GM18507 (cell line): ENCODE measurements at places on chromosomes 11 and 22.

DNA sequence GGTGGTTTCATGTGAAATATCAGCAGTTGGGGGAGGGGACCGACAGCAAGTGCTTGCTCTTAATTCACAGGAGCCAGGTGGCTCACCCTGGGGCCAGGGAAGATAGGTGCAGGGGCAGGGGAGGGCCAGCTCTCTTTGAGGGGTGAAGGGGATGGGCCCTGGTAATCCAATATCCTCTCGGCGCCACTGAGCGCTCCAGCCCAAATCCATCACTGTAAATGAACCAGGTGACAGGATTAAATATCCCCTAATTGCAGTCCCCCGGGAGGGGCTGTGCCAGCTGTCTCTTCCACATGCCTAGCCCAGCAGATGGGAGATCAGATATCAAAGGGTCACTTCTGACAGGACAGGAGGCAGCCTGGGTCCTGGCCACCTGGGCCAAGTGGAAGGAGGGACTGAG, 531.8 kb upstream of the CADM1 start:
- DNase-seq: no peak

DNA sequence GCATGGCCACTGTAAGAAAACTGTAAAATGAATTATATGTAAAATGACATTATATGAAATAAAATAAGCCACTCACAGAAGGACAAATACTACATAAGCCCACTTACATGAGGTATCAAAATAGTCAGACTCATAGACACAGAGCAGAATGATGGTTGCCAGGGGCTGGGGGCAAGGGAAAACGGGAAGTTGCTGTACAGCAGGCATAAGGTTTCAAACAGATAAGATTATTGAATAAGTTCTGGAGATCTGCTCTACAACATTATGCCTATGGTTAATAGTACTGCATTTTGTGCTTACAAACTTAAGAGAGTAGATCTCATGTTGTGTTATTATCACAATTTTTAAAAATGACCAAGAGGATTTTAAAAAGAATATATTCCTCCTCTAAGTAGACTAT, 32.7 kb upstream of the HEPHL1 start:
- no peak for DNase-seq

DNA sequence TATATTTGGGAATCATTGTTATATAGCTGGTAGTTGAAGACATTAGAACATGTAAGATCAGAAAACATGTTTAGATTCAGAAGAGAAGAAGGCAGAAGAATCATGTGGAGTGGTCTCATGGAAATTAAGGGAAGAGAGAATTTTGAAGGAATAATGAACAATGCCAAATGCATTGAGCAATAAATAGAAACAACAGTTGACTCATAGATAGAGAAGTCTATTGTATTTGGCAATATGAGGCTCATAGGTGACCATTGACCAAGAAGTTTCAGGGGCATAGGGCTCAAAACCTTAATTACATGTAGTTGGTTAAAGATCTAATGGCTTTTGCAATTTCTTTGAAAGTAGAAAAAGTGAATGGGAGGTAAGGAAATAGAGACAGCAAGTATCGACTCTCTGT, 123.9 kb downstream of the PAX6 start:
- DNase-seq: no peak

- DNase-seq: no peak
Observed at GRCh38 chr11:55357560-55358184, 10.1 kb upstream of the OR4A15 start.

DNA sequence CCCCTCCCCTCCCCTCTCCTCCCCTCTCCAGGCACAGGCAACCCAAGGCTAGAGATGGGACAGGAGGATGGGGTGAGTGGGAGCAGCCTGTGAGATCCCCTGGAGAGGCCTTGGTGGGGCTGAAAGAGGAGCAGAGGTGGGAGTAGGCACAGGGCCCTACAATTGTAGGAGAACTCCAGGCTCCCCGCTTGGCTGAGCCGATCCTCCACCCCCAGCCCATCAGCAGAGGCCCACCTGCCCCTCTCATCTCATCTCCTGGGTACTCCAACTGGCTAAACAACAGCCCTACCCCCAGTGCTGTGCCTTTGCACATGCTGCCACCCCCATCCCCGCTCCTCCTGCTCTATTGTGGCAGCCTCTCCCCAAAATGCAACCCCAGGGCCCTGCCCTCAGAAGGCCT, 52.0 kb upstream of the A4GALT start:
- DNase-seq: no peak

GRCh38 chr11:14643697-14644225, at the start of gene PDE3B:
Gene PDE3B (plus strand): TSS chr11:14643804. CDS start chr11:14644076, 272 bp downstream.
- DNase-seq: no peak

GRCh38 chr11:15288863-15289262, 174.1 kb downstream of the INSC start:
- DNase-seq: no peak

DNA sequence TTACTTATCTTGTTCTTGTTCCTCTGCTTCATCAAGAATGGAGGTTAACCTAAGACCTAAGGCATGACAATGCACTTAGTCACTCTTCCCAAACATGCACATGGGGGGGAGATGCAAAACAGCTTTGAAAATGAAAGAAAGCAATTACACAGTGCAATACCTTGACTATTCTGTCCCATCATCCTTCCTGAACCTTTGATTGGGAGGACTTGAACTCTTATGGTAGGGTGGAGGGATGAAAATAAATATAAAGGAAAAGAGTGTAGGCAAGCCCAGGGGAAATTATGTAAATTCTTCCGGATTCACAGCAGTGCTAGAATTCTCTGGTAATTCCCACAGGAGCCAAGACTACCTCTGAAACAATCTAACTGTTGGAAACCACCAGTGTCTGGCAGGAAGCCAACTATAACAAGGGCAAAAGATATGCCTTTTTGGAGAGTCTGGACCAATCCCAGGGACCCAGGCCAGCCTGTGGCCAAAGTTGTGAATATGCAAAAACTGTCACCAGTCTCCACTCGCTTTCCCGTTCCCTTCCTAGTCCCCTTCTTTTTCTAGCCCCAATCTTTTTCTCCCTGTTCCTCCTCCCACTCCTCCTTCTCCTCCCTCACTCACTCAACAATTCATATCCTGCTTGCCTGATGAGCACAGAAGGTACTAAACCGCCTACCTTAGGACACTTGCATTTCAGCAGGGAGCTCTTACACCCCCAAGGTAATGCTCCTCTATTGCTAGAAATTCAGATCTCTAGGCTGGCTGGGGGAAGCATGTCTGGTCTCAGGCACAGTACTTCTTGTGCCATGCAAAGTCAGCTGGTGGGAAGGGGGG, 2.5 kb upstream of the RCN1 start:
- no peak for DNase-seq

DNA sequence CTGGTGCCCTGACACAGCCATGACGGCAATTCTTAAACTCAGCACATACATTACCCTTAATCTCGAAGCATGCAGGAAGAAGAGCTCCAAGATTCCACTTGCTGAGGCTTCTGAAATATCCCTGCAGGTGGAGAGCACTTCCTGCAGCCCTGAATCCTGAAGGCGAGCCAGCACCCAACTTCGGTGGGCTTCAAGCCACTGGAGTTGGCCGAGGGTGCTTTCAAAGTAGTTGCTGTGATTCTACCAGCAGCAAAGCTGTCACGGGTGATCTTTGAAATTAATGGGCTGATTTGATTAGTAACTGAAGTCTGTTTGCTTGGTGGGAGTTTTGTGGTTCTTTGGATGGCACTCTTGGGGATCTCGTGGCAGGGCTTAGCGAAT, 9.0 kb upstream of the FTH1 start:
- no peak for DNase-seq

DNA sequence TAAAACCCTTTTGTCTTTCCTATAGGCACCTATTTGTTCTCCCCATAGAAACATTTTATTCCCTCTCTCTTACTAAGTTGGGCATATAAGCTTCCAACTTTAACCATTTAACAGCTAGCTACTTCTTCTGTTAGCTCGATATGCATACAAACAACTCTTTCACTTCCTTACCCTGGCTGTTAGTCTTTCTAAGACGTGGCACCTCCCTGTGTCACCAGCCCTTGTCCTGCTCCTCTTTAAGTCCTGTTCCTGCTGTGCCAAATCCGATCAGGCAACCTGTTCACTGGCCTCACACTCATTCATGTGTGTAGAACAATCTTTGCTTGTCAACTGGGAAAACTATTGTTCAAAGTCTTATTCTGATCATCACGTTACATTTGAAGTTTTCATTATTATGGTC, 1376.1 kb upstream of the TENM4 start:
- DNase-seq: no peak

DNA sequence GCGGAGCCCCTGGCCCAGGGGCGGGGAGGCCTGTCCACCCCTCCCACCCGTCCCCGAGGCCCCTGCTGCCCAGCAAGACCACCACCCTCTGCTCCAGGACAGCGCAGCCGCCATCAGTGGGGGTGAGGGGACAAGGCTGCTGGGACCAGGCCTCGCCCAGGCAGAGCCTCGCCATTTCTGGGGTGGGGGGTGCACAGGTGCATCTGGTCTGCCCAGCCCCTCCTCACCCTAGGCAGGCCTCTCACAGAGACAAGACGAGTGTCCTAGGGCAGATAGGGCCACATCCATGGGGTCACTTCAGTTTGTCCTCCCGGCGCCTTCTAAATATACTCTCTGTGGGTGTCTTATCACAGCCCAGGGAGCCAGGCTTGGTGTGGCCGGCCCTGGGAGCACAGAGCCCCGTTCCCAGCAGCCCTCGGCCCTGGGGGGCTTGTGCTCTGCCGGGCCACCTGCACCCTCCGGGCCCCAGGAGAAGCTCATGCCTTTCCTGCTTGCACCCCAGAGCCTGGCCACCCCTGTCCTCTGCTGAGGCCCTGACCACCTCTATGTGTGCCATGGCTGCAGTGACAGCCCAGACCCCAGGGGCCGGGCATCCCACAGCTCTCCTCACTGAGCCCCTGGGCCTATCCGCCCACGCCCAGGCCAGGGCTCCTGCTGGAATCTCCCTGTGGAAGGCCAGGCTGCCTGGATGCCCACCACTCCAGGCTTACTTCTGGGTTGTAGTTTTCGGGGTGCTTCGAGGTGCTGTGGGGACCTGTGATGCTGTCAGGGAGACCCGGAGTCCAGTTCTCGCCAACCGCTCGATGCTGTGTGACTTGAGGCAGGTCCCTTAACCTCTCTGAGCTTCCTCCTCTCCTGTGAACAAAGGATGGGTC, 70.8 kb downstream of the KCNQ1 start:
- no peak for DNase-seq

DNA sequence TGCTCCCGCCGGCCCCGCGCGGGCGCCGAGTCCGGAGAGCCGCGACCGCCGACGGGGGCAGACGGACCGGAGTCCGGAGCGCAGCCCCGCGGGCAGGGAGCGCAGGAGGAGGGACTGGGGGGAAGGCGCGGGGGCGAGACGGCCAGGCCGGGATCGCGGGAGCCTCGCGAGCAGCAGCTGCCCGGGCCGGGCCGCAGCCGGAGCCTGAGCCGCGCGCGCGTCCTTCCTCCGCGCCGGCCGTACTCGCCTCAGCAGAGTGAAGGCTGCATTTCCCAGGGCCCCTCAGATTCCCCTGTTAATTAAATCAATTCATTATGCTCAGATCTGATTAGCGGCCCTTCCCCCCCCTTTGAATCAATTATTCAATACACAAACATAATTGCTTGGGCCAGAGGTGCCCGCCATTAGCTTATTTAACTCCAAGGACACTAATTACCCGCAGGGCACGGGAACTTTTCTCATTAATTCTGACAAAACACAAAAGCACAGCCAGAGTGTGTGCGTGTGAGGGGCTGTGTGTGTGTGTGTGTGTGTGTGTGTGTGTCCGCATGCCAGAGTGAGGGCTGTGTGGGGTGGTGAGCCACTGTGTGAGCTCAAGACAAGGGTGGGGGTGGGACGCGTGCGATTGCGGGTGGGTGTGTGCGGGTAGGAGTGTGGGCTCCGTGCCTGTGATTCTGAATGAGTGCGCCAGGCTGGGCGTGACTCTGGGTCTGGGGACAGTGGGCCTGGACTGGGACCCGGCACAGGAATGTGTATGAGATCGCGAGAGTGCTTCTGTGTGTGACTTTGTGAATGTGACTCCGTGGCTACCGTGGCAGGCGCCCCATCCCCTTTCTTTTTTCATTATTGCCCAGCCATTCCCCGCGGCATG, 5.1 kb upstream of the LMO1 start:
- DNase-seq: no peak

GRCh38 chr11:16825968-16826367, 87.5 kb downstream of the C11orf58 start:
- DNase-seq: no peak

DNA sequence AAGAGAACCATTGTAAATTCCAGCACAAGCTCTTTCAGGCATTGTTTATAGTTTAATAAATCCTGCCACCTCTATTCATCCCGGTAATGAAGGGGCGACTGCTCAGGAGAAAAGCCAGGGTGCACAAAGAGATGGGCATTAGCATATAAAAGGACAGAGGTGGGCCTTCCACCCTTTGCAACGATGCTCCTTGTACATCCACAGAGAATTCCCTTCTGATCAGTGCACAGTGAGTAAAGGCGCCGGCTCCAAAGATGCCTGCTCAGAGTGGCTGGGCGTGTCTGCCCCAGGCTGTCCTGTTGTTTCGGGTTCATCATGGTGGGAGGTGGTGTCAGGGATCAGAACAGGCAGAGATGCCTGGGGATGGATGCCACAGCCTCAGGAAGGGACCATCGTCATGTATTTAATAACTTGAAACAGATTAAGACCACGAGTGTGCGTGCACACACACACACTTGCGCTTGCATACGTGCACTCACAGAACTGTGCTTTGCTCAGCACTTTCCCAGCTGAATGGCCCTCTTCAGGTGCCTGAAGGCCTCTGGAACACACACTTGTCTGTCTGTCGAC, 305.0 kb downstream of the TBC1D22A start:
- no peak for DNase-seq

DNA sequence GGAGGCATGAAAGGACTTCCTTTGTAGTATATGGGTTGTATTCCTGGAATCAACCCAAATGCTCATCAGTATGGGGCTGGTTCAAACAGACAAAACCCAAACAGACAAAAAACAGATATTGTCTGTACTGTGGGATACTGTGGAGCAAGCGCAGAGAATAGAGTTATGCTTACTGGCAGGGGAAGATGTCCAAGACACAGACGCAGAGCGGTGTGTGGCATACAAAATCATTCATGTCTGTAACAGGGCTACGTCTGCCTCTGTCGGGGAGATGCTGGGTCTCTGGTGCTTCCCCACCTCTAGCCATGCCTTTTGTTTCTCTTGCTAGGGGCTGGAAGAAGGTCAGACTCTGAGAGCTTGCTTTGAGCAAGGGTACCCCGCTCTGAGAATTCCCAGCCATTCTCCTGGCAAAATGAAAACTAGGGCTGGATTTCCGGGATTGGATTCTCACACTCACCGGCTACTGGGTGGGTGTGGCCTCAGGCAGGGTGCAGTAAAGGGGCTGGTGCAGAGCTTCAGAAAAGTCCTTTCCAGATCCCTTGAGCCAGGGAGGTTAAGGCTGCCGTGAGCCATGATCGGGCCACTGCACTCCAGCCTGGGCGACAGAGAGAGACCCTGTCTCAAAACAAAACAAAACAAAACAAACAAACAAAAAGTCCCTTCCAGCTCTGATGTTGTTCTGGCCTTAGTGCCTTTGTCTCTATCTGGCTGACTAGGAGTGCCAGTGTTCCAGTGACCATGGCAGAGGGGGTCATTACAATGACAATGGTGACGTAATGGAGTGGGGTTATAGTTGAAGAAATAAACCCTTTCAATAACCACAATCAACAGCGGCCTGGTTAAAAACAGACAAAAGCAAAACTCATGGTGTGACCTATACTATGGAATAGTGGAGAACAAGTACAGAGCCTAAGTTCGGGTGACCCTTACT, 2.9 kb upstream of the ABCC8 start:
- DNase-seq: no peak
